ENCODE measurements at places on chromosomes 6 and 20. TPM values are rescaled to one million over a fixed set of nuclear protein-coding genes. Genes with fewer than 3 reads are reported as not detected.

DNA sequence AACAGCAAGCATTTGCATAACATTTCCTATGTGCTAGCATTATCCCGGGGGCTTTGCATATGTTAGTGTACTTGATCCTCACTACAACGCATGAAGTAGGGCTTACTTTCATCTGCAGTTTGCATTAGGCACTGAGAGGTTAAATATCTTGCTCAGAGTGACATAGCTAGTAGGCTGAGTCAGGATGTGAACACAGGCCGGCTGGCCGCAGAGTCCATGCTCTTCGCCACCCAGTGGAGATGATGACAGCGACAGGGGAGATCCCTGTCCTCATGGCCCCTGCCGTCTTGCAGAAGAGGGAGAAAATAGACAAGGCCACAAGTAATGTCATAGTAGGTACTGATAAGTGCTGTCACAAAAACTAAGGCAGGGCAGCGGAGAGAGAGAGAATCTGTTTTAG, 46.9 kb downstream of the LYRM4 start:
- DNase-seq: peak; percentile 52

DNA sequence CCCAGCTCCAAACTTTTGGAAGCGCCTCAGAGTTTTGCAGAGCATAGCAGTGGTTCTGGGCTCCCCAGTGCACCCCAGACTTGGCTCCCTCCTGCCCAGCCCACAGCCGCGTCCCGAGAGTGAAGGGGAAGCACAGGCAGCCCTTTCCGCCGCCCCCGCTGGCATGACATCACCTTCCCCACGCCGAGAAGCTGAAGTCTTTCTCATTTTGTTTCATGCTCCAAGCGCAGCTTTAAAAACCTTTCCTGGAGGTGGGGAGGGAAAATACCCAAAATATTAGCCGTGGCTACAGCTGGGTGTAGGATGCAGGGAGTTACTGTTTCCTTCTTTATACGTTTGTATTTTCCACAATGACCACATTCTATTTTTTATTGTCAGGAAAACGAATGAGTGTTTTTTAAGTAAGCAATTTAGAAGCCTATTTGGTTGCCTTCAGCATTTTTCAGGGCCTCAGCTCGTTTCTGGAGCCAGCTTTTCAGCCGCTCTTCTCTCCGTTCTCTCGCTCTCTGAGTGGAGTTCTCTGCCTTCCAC, 72.9 kb downstream of the SNX5 start:
- DNase-seq: peak; percentile 24

EEF1E1 gene
- total RNA-seq: 45.9 TPM

GRCh38 chr6:114062199-114062598, 91.3 kb upstream of the HDAC2 start:
- no peak for DNase-seq

- DNase-seq: no peak
Measured at GRCh38 chr20:5731753-5732366, 18.3 kb upstream of the SHLD1 start.

DNA sequence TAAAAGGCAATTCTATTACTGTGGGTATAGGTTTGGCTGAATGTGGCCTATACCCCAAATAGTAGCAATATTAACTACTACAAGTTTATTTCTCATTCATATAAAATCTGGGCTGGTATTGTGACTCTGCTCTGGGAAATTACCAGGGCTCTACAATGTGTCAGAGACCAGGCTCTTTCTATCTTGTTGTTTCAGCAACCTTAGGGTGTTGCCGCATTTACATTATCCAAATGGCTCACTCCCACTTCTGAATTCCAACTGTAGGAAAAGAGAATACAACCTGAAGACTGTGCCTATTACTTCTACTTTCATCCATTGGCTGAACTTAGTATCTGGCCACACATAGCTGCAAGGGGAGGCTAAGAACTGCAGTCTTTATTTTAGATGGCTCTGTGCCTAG, 106.7 kb upstream of the CENPW start:
- no peak for DNase-seq

- peak; percentile 87 for DNase-seq
Measured at GRCh38 chr6:84052204-84052882, 18.8 kb downstream of the MRAP2 start.

GRCh38 chr20:14337400-14338171, at the start of gene FLRT3:
FLRT3 (minus strand) TSS chr20:14337612; CDS start chr20:14327506, 10,106 bp downstream.
- peak; percentile 97 for DNase-seq

- DNase-seq: no peak
Measured at GRCh38 chr20:5770987-5771318, 20.8 kb downstream of the SHLD1 start.

SAMD3 gene
- not detected for total RNA-seq

NT5E gene
- 762 TPM for total RNA-seq

TFAP2C gene
- total RNA-seq: not detected

MAFB gene
- total RNA-seq: not detected

CRISP2 gene
- not detected for total RNA-seq

GRCh38 chr6:41379306-41379705, 43.9 kb downstream of the NCR2 start:
- DNase-seq: no peak

SLC17A1 gene
- not detected for total RNA-seq

GRCh38 chr6:54516321-54516720, 208.1 kb downstream of the TINAG start:
- no peak for DNase-seq
